ENCODE measurements at places on chromosomes 3 and 15.

- DNase-seq = no peak
Observed at GRCh38 chr3:98026425-98027084, 8.6 kb downstream of the GABRR3 start.

GRCh38 chr3:31157047-31157694, 262.7 kb upstream of the GADL1 start:
- DNase-seq = no peak

DNA sequence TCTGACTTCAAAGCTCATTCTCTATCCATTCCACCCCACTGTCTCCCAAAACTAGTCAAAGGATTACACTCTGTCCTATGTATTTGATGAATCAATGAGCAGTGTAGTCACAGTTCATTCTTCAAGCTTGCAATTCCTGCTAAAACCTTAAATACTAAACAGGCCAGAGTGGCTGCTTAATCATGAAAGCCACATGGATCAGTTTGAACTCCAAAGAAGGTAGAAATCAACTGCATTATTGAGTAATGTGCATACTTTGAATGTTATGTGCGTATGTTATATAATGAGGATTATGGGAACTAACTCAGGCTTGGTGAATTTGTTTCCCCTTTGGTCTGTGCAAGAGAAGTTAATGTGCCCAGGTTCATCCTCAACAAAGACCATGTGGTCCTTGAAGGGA, 45.4 kb downstream of the PRICKLE2 start:
- no peak for DNase-seq

DNA sequence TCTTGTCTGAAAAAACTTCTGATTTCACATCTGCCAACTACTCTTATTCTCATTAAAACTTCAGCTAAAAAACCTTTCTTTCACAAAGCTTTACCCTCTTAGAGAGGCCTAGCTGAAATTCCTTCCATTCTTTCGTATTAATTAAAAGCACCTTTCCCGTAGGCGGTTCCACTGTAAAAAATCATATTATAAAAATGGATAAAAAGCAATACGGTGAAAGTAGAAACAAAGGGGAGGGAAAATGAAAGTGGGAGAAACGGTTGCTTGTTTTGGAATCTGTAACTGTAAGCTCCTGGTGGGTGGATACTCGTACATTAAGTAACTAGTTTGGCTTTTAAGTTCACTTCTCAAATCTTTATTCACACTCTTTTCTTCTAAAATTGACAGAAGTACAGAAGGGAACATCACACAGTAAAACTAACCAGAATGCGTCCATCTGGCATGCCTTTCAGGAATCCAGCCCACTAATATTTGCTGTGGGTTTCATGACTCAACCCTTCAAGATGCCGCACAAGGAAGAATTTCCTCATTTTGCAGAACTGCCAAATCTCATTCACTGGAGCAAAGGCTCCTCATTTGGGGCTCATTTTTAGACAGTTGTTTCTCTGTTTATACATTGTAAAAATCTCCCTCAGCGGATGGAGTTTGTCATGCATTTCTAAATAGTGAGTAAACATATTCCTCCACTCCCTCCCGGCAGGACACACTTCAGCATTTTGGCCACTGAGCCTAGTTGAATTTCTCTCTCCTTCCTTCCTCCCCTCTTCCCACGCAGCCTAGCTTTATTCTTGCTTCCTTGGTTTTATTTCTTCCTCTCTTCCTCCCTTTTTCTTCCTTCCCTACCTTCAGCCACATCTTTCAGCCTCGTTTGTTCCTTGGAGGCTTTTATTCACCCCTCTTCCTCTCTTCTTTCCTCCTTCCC, 419.5 kb upstream of the NAALADL2 start:
- DNase-seq = no peak

GRCh38 chr3:57942388-57942787, 65.8 kb upstream of the FLNB start:
- no peak for DNase-seq

GRCh38 chr3:134823679-134824078, 28.6 kb downstream of the EPHB1 start:
- no peak for DNase-seq

GRCh38 chr3:123154020-123154985, 47.4 kb upstream of the SEC22A start:
- no peak for DNase-seq

- DNase-seq = peak; percentile 40
Observed at GRCh38 chr3:187777331-187777941, 32.2 kb upstream of the BCL6 start.

DNA sequence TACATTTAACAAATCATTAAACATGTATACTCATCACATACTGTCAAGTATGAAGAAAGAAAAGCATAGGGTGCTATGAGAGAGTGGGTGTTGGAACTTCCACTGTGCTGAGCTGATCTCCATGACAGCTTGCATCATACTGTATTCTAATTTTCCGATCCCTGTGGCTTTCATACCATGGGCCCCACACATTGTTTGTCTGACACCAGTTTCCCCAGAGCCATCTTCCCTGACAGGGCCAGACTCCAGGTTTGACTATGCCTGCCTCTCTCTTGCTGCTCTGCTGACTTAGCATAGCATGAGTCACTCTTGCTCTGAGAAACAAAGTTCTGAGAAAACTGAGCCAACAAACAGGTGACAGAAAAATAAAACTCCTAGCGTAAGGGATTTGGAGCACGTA, 37.0 kb upstream of the CASR start:
- DNase-seq = peak; percentile 62

- DNase-seq = no peak
Observed at GRCh38 chr15:84681831-84682230, 23.8 kb upstream of the NMB start.

DNA sequence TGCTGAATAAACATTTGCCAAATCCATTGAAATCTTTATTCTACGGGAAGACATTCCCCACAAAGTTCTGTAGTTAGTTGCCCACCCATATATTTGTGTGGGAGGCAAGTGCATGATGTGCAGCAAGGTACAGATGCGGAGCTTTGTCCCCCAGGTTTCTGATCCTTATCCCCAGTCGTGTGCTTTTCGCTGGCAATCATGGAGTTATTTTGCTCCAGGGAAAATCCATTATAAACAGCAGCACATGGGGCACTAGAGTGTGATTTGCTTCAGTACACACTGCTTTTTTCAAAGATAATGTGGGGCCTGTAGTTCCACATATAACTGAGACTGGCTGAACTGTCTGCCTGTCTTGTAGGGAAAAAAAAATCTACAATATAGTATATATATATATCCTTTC, 132.1 kb downstream of the FEZF2 start:
- no peak for DNase-seq

DNA sequence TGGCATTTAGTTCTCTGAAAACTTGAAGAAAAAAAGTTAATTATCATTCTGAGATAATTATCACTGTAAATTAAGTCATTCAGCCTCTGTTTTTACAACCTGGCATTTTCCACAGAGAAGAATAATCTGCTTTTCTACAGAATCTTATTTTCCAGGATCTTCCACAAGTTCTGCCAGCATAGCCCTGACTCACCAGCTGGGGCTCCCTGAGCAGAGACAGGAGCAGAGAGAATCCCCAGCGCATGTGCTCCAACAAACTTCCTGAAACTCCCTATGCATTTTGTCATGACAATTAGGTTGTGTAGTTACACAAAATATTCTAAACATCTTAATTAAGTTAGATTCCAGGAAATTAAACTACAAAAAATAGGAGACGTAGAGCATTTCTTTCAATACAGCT, 32.1 kb upstream of the TMEM207 start:
- no peak for DNase-seq

- DNase-seq = no peak
Observed at GRCh38 chr15:23422946-23423708, 23.9 kb downstream of the GOLGA6L2 start.

- DNase-seq = peak; percentile 90
Observed at GRCh38 chr15:75625542-75626347, at the start of gene SNUPN. TSS of gene SNUPN (minus strand) at chr15:75625725. CDS start at chr15:75621051, 4,674 bp downstream.

DNA sequence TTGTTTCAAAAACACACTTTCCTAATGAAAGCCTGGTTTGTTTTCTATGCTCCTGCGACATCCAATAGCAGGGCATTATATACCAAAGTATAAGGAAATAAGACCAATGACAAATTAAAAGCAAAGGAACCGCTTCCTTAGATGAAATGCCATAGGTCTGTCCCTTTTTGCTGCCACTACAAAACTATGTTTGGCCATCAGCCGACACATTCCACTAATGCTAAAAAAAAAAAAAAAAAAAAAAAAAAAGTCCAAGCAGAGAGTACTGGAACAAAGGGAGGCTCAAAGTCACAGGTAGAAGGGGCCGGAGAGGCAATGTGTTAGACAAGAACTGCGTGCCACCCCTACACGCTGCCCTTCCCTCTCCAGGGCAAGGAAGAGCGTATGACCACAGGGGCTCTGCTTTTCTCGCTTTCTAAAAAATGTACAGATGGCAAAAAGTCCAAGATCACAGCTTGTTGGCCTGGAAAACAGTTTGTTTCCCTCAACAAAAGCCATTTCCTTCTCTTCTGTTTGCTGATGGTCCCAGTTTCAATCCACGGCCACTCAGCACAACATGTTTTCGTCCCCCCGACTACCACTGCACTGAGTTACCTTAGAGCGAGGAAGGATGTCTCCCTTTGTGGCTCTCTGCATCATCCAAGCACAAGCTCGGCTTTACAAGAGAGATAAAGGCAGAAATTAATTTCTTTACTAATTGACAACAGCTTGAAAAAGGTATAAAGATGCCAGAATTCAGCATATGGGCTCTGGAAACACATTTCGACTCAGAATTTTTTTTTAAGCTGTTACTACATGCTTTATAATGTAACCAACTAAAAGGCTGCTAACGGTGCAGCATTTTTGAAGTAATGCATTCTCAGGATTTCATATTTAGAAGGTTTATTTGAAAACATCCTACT, 70.8 kb downstream of the ABTB1 start:
- no peak for DNase-seq

- DNase-seq = no peak
Observed at GRCh38 chr15:62497356-62497755, 332.3 kb upstream of the C2CD4B start.

GRCh38 chr15:77347197-77347596, 72.7 kb downstream of the PEAK1 start:
- no peak for DNase-seq

- peak; percentile 37 for DNase-seq
Observed at GRCh38 chr15:85690561-85691231, 104.0 kb downstream of the KLHL25 start.

GRCh38 chr3:148937467-148938255, 53.7 kb upstream of the GYG1 start:
- no peak for DNase-seq

DNA sequence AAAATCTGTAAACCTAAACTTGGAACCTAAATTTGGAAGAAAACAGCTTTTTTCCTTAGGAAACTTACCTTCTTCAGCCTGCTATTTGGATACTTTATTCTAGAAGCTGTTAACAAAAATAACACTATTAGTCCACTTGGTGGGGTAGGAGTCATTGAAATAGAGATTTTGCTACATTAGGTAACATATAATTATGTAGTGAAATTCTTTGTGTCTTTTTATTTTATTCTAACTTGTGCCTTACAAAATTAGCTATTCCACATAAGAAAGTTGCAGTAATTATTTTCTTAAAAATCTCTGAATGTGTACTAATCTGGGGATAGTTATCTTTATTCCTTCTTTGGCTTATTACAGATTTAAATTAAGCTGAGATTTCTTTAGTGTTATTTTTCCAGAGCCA, 360.4 kb upstream of the ROBO2 start:
- DNase-seq = no peak

- DNase-seq = no peak
Observed at GRCh38 chr3:115160295-115160694, 13.2 kb upstream of the ZBTB20 start.

DNA sequence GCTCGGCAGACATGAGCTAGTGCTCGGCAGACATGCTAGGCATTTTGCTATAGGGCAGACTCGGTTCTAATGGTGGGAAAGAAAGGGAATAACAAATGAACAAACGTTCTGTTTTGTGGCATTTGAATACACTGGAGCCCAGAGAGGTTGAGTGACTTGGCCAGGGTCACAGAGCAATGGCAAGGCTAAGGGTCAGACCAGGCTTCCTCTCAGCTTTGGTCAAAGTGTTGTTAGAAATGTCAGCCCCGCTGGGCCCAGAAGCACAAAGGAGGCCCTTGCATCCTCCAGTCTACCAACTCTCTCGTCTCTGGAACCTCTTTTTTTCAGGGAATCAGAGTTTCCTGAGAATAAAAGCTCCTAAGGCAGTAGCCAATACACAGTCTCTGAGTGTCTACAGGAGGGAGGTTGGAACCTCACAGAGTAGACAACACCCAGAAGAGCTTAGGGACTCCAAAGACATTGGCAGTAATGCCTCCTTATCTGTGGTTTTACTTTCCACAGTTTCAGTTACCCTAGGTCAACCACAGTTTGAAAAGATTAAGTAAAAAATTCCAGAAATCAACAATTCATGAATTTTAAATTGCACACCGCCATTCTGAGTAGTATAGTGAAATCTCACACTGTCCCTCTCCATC, 47.3 kb downstream of the SSUH2 start:
- no peak for DNase-seq

GRCh38 chr15:53434174-53434678, 325.2 kb downstream of the WDR72 start:
- DNase-seq = no peak

DNA sequence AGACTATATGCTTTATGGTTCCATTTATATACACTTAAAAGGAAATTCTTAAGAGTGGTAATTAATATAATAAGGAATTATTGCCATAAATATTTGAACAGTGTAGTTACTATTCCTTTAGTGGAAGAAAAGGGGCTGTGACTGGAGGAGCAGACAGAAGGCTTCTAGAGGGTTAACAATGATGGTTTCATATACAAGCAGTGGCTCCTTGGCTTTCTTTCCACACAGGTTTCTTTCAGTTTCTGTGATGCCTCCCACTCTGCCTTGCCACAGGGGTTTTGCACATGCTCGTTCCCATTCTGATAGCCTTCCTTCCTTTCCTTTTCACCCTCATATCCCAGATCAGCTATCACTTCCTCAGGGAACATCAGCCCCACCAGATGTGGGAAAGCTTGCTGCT, 108.8 kb upstream of the LYSMD4 start:
- DNase-seq = no peak

DNA sequence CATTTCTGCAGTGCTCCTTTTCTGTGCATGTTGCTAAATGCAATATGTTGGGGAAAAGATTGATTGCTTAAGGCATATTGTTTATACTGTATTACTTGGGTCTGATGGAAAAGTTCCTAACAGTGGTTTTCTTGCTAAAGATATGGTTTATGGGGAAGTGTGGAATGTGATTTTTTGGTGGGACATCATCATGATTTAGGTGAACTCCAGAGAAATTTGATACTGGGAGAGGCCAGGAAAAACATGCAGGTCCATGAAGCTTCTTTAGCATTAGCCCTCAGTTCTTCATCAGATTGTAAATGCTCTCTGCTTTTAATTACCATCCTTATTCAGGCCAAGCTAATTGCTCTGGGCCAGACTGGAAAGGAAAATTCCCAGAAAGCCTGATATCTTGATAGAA, 147.5 kb downstream of the LRTM1 start:
- DNase-seq = no peak

DNA sequence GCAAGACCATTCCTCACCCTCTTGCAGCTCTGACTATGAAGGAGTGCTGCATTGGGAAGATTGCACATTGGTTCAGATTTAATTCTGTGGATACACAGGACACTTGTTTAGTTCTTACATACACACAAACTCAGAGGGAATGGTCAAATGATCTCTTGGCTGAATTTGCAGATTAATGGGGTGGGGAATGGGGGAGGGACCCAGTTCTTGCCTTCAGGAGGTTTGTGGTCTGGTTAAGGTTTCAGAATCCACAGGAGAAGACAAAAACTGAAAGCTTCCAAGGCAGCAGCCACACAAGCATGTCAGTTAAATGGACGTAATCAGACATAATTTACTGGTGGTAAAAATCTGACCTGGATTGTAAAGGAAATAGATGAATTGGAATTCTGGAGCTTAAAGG, 257.1 kb upstream of the ROPN1 start:
- DNase-seq = no peak

GRCh38 chr3:174132006-174132405, 727.1 kb upstream of the NAALADL2 start:
- DNase-seq = no peak
